Fibroblast of skin of back (primary cell): ENCODE measurements at places on chromosomes 6 and 20.

DNA sequence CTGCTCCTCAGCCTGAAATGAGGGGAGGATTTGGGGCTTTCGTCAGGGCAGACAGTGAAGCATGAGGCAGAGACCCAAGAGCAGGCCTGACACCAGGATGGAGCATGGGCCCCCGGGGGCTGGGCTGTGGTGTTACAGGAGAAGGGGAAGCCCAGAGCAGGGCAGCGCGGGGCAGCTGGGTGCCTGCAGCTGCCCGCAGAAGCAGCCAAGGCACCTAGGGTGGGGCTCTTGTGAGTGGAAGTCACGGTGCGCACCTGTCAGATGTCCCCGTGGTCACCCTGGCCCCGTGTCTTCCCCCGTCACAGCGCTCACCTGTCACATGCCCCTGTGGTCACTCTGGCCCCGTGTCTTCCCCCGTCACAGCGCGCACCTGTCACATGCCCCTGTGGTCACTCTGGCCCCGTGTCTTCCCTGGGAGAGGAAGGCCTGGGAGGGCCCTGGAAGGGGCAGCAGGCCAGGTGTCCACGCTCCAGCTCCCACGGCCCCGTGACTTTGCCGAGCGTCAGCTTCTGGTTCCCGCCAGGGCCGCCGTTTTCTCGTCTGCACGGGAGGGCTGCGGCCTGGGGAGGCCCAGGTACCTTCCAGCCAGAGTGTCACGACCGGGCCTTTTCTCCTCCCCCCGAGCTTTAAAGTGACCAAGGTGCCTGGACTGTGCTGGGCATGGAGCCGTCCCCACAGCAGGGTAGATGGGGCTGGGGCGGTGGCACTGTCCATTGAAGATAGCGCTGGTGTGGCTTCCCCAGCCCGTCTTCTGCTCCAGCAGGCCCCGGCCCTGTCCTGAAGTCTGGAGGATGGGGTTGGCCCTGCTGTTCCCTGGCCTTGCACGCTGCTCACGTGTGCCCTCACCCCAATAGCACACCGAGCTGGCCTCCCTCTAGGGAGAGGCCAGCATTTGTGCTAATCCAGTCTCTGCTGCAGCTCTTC, 9.4 kb downstream of the ARFGAP1 start:
- no peak for DNase-seq

DNA sequence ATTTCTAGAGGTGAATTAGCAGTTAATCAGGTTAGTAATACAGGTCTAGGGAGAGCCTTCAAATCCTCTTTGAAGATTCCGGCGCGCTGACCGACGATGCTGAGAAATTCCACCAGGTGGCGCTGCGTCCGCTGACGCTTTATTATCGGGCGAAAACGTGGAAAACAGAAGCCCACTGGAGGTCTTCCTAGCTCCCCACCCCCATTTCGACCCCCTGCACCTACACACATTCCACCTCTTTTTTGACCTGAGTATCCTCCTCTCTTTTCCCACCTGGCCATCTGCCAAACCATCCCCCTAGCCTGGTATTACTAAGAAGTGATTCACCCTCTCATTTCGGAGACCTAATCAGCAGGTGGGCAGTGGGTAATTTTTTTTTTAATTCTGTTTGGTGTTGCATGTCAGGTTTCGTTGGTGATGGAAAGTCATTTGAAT, 65.4 kb upstream of the RIN2 start:
- peak; percentile 29 for DNase-seq

GRCh38 chr6:43935921-43936439, 166.0 kb downstream of the VEGFA start:
- DNase-seq: no peak

- DNase-seq: peak; percentile 90
Observed at GRCh38 chr6:139533573-139534471, 159.4 kb upstream of the CITED2 start.

DNA sequence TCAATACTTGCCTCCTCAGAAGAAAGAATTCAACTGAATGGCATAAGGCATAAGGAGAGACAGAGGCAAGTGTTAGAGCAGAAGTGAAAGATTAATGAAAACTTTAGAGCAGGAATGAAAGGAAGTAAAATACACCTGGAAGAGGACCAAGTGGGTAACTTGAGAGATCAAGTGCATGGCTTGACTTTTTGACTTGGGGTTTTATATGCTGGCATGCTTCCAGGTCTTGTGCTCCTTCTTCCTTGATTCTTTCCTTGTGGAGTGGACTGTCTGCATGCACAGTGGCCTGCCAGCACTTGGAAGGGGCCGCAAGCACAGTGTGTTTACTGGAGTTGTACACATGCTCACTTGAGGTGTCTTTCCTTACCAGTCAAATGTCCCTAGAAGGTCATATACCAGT, 222.1 kb upstream of the UFL1 start:
- DNase-seq: no peak

GRCh38 chr20:62339647-62340062, 27.5 kb downstream of the LAMA5 start:
- no peak for DNase-seq

GRCh38 chr6:131755597-131755996, 44.8 kb upstream of the CTAGE9 start:
- peak; percentile 83 for DNase-seq

DNA sequence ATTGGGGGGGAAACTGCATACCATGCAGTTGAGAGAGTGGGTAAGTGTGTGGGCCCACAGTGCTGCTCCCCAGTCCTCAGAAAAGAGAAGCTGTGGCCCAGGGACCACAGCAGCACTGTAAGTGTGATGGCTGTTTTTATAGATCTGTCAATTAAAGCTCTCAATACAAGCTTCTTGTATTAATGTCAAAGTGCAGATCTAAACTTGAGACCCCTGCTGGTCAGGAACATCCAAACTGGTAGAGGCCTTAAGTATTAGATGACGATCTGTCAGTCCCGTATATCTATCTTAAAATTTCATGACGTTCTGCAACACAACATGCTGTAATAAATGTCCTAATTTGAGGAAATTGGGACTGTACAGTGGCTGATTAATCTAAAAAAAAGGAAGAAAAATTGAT, 74.8 kb downstream of the TULP4 start:
- no peak for DNase-seq

- DNase-seq: no peak
Observed at GRCh38 chr20:4780245-4780644, 58.5 kb downstream of the PRND start.
